CD4-positive, alpha-beta T cell treated with Interleukin-15 for 4 hours (primary cell): ENCODE measurements at places on chromosomes 16 and 17.
A peak's percentile ranks its signal among the peaks of the same experiment; 100 is the strongest.

DNA sequence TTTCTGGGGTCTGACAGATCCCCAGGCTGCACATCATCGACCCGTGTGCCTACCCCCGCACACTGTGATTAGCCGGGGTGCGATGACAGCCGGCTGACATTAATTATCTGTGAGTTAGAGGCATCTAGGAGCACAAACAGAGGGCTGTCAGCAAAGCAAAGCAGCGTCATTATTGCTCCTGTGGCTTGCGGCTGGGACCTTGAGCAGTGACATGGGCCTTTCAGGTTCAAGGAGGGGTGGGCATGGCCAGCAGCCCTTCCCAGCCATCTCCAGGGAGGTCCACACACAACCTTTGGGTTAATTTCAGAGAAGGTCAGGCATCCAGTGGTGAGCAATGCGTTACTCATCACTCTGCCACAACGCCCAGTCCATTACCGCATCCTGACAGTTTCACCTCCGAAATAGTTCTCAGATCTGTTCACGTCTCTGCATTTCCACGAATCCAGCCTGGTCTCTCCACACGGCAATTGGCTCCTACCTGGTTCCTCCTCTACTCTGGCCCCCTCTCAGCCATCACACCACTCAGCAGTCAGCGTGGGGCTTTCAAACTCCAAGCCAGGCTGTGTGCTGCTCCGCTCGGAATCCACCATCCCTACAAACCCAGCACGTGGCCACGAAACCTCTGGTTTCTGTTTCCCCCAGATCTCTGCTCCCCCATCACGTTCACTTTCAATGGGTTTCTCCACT, 249.7 kb upstream of the C16orf82 start:
- no peak for DNase-seq

GRCh38 chr16:17312094-17312710, 158.6 kb downstream of the XYLT1 start:
- DNase-seq: no peak

DNA sequence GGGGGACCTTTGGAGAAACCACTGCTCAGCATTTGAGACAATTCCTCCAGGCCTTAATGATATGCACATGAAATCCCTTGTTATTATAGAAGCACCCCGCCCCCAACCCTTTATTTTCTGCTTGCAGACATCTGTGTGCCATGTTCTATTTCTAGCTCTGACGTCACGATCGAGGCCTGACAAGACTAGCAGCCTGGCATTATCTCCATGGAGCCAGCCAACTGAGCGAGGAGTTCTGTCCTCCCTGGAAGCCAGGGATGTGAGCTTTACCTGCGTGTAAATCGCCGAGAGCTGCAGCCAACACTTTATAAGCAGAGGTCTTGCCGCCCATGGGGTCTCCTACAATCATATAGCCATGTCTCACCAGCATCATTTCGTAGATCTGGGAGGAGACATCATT, 116.9 kb downstream of the DNAH3 start:
- no peak for DNase-seq

GRCh38 chr17:8300627-8301242, 5.5 kb upstream of the SLC25A35 start:
- DNase-seq: peak; percentile 75

- DNase-seq: peak; percentile 75
Measured at GRCh38 chr17:55750750-55751657, at the start of gene PCTP. PCTP (plus strand) TSS chr17:55751051; CDS start chr17:55751104, 53 bp downstream.

DNA sequence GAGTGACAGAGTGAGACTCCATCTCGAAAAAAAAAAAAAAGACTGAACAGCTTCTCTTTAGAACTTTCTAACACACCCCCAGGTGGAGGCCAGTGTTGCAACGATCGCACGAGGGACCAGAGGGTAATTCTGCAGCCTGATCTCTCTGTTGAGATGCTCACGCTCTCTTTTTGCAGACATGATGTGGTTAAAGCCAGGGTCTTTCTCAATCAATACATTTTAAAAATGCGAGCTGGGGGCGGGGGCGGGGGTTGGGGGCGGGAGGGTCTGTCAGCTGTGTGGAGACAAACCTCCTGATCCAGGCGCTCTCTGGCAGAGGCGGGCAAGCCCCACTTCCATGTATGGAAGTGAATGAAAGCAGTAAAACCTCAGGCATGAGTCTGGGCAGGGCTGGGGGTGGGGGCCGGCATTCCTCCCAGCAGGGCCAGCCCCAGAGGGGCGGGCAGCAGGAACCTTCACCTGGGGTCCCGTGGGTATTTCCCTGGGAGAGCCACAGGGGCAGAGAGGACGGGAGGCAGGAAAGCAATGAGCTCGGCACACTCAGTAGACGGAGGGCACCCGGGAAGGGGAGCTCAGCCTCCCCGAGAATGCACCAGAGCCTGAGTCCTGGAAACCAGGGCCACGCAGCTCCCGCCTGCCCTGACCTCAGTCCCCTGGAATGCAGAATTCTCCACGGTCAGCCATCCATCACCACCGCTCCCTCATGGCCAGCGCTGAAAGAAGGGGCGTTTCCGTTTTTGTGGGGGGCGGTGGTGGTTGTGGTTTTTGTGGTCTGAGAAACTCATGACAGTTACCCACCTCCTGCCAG, 28.0 kb downstream of the NXN start:
- DNase-seq: no peak
